Stimulated activated CD8-positive, alpha-beta memory T cell treated with anti-CD3 and anti-CD28 coated beads, Interleukin-4, amount 100 ng/mL, for 4 hours (primary cell): ENCODE measurements at places on chromosomes 5 and 9.
A peak's percentile ranks its signal among the peaks of the same experiment; 100 is the strongest.

DNA sequence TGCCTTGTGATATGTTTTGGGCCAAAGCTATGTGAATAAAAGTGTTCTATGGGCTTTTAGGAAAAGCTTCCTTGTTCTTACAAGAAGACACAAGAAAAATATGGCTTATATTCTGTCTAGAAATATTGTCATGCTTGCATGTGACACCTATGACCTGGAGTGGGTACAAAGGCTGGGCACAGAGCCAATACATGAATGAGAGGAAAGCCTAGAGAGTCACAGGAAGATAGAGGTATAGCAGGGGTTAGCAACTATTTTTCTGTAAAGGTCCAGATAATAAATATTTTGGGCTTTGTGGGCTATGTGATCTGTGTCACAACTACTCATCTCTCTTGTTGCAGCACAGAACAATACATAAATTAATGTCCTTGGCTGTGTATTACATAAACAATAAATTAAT lies 196.6 kb upstream of the CD180 start:
- no peak for DNase-seq

DNA sequence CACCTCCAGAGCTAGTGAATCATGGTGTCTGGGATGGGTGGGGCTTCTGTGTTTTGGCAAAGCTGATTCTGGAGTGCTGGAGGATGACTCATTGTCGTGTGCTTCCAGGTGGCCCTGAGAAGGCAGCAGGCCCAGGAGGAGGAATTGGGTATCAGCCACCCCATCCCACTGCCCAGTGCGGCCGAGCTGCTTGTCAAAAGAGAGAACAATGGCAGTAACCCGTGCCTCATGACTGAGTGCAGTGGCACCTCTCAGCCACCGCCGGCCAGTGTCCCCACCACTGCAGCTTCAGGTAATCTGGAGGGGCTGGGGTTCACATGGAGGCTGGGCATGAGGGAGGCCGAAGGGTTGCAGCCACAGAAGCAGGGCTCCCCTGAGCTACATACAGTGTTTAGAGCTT lies 5.4 kb downstream of the DMRT1 start:
- no peak for DNase-seq

DNA sequence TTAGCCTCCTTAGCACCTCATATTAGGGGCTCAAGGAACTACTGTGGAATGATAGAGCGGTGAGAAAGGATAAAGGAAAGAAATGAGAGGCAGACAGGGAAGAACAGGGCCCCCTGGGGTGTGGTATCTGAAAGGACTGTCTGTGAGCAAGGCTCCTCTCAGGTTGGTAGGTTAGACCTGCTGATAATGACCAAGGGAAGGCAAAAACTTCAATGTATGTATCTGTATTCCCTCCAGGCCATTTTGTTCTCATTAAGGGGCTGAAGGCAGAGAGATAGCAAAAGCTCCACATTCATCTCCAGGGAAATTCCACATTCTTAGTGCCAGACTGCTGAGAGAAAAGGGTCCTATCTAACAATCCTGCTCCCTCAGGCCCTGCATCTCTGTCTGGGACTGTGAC lies 28.6 kb downstream of the TRIM32 start:
- DNase-seq, result no peak

DNA sequence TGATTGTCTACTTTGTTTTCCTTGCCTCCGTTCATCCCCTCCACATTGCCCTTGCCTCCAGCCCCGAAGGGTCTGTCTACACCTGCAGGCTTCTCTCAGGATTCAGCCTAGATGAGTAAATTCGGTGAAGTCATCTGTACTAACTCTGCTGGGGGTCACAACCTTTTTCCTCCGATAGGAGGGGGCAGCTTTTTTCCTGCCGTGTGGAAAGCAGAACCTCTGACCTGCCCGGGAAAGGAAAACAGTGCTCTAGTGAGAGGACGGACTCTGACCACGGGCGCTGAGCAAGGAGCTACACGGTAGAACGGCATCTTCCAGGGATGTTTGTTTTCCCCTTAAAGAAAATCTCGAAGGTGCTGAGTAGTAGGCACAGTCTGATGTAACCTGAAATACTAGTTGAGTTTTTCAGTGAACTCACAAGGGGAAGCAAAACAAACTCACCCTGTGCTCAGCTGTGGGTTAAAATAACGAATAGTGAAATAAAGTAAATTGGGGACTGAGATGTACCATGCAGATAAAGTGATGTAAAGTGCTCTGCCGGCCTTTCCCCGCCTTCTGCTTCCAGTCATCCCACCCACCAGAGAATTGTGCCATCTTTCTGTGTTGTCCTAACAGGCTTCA lies 281.8 kb downstream of the AOPEP start:
- DNase-seq, result no peak

GRCh38 chr9:16964228-16964627 lies 93.8 kb upstream of the BNC2 start:
- DNase-seq, result no peak

- no peak for DNase-seq
Measured at GRCh38 chr5:16178745-16179372, 732 bp downstream of the MARCHF11 start.

- no peak for DNase-seq
Measured at GRCh38 chr9:34501889-34502425, 20.8 kb downstream of the ENHO start.

DNA sequence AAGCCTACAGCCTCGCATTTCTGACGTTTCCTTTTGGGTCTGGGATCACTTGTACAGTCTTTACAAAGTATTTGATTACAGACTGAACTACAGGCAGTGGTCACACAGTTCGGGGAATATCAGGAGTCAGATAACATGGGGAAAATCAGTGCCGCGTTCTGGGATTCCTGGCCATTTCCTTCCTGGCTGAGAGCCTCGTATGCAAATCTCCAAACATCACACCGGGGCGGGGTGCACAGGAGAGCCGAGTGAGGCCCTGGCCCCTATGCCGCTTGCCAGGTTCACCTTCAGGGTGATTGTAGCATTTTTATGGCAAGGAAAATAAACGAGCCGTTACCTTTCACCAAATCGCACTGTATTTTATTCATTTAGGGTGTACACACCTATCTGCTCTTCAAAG lies 29.6 kb upstream of the SLC9A3 start:
- no peak for DNase-seq

- DNase-seq, result no peak
Measured at GRCh38 chr9:117013440-117013995, 326.4 kb downstream of the TRIM32 start.

GRCh38 chr5:981456-981855 lies 27.1 kb upstream of the NKD2 start:
- DNase-seq, result no peak

DNA sequence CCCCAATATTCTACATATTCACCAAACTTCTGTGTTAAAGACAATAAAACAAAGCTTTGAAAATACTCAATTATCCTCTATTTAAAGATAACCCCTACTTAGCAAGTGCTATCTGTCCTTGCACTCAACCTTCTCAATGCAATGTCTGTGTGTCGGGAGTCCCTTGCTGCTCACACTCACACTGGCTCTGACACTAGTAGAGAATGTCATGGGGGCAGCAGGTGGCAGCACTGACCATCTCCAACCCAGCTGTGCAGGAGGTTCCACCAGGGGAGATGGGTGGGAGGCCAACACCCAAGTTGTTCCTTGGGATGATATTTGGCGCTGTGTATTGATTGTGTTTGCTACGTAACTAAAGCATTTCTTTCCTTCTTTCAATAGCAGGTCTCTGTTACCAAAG lies 59.4 kb upstream of the SIMC1 start:
- DNase-seq, result no peak

- no peak for DNase-seq
Measured at GRCh38 chr9:130894546-130894945, 2.1 kb downstream of the QRFP start.

DNA sequence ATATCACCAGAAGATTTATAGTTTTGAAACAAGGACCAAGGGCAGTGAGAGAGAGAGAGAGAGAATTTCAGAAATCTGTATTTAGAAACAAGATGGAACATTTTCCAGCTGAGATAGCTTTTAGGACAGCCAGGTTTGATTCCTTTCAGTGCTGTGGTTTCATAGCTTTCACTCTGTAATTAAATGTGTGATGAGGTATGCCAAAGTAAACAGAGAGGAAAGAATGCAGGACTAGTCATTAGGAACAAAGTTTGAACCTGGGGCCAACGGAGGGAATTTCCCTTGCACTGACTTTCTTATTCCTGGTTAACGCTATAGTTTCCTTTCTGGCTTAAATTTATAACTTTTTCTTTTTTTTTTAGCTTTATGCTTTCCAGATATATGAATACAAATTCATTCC lies 10.0 kb upstream of the CCL28 start:
- no peak for DNase-seq

GRCh38 chr5:109697339-109697738 lies 7.6 kb downstream of the MAN2A1 start:
- no peak for DNase-seq

GRCh38 chr5:78610163-78610583 lies 38.4 kb downstream of the LHFPL2 start:
- no peak for DNase-seq

- no peak for DNase-seq
Measured at GRCh38 chr5:110258460-110259216, 467.8 kb downstream of the TMEM232 start.

DNA sequence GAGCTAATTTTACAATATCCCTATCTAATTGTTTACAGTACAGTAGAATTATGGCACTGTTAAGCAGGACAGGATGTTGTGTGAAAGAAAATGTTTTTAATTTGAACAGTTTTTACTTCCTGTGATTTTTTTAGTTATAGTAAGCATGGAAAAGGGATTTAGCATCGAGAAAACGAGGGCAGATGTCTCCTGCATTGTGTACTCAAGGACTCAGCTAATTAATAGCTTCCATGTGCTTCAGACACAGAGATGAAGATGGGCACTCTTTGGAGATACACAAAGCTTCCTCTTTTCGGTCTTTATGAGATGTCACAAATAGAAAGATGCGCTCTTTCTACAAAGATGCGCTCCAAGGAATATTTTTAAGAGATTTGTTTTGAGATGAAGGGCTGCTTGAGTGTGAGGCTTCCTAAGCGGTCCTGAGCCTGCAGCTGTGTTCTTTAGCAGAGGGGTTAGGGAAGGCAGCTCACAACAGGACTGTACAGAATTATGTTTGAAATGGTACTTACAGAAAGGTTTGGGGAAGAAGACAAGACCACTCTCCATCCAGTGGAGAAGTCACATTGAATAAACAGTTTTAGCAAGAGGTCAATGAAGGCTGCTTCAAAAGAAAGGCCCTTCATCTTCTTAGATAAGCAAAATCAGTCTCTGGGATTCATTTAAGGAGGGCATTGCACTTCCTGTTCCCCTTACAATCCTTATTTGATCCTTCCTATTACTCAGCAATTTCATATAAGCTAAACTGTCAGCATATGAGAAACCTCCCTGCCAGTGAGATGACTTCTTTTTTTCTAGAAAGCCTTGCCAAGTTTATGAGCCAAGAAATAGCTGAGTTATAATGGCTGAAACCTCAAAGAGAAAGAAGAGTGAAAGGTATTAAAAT lies 311.5 kb downstream of the EFNA5 start:
- DNase-seq, result no peak

- no peak for DNase-seq
Measured at GRCh38 chr5:129459777-129460671, at the start of gene ADAMTS19. Gene ADAMTS19 (plus strand): TSS chr5:129460298. CDS start chr5:129460392, 94 bp downstream.

GRCh38 chr5:150412319-150413175 lies at the start of gene CD74:
Gene CD74 (minus strand): TSS chr5:150412910. CDS start chr5:150412749, 161 bp downstream.
- peak; percentile 90 for DNase-seq

DNA sequence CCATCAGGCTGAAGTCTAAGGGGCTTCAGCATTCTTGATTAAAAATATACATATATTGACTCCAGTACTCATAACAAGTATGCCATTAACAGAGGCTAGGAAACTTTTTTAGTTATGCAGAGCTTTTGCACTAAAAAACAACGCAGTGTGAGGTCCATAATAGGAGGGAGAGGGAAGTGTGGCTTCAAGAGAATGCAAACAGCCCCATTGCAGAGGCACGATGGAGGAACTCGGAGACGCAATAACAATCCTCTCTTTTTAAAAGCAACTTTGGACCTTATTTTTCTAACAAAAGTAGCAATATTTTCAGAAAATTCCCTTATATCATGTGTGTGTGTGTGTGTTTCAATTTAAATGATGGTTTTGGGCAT lies 150.0 kb upstream of the PTCH1 start:
- no peak for DNase-seq

GRCh38 chr5:167104351-167104750 lies 1187.1 kb upstream of the WWC1 start:
- DNase-seq, result no peak

- no peak for DNase-seq
Measured at GRCh38 chr9:21160178-21160577, 6.3 kb downstream of the IFNA21 start.

- DNase-seq, result no peak
Measured at GRCh38 chr5:95853490-95853889, 31.0 kb upstream of the GLRX start.

DNA sequence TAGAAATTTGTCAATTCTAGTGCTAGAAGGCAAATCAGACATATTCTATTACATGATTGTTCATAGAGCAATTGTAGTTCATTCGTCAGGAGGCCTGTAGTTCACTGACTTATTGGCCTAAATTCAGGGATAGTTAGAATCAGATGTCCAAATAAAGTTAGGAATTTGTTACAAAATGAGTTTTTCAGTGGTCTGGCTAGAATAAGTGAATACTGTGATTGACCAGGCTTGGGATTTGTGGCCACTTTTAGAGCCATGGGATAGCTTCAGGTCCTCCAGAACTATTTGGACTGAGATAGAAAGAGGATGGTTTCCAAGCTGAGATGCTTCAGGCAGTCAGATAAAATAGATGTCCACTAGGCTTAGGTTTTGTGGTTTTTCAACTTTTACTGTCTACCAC lies 199.1 kb upstream of the MPDZ start:
- DNase-seq, result no peak

DNA sequence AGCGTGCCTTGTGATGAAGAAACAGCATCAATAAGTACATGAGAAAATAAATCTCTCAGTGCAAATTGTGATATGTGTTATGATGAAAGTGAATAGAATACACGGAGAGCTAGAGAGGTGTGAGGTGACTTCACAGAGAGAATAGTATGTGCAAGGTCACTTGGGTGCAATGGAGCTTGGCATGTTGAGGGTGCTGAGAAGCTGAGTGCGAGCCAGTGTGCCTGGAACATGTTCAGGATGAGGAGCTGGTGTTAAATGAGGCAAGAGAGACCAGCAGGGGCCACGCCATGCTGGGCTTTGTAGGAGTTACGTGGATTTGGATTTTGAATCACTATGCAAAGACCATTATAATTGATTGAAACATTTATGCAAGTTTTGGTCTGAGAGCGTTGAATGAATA lies 12.8 kb upstream of the RPS23 start:
- DNase-seq, result no peak

DNA sequence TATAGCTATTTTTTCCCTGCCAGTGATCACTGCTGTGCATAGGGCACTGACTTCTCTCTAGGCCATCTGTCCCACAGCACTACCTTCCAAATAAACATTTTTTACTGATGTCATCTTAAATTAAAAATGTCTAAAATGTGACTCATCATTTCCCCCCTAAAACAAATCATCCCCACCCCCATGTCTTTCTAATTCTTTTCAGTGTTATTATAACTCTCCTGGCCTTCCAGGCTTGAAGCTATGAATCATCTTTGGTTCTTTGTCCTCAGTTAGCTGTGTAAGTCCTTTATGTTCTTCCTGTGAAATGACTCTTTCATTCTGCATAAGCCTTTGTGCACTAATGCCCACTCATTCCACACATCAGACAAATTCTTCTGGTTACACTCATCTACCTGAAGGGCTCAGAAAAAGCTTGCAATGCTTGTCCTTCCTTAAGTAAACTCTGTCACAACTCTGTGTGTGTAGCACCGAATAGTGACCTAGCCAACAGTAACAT lies 78.1 kb downstream of the CFAP95 start:
- no peak for DNase-seq

- no peak for DNase-seq
Measured at GRCh38 chr9:6692433-6692832, 46.9 kb upstream of the GLDC start.
